RWPE2 (cell line): ENCODE measurements at places on chromosomes 6 and 20.

DNA sequence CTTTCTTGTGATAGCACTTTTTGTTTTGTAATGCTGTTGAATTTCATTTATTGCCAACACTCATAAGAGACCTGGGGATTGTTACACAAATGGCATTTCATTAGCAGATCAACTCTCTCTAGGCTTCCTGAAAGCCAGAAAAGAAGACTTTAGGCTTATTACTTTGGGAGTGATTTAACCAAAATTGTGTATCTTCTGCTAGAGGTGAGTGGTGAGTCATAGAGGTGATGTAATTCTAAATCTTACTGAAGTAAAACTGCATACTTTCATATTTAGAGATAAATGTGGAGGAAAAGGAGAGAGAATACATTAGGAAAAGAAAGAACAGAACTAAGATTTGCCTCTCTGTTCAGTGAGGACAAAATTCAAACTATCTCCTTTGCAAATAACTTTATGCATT lies 304.7 kb upstream of the RGS17 start:
- no peak for DNase-seq

GRCh38 chr6:161736781-161737292 lies 463.0 kb upstream of the AGPAT4 start:
- DNase-seq = no peak

DNA sequence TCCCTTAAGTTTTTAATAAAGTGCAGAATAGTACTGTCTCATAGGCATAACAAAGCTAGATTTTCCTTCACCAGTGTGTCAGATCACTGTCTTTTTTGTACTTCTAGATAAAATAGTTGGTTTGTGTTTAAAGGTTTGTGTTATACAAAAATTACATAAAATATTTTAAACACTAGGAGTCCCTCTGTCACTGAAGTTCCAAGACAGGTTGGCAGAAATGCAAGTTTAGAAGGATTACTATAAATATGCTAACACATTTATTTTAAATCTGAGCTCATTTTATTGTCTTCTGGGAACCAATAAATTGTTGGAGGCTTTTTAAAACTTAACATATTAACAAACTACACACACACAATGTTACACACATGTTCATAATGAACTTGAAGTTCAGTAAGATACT lies 30.8 kb upstream of the RUNX2 start:
- DNase-seq = no peak

- DNase-seq = no peak
These were observed 64.8 kb downstream of the IBTK start for GRCh38 chr6:82182756-82183155.

DNA sequence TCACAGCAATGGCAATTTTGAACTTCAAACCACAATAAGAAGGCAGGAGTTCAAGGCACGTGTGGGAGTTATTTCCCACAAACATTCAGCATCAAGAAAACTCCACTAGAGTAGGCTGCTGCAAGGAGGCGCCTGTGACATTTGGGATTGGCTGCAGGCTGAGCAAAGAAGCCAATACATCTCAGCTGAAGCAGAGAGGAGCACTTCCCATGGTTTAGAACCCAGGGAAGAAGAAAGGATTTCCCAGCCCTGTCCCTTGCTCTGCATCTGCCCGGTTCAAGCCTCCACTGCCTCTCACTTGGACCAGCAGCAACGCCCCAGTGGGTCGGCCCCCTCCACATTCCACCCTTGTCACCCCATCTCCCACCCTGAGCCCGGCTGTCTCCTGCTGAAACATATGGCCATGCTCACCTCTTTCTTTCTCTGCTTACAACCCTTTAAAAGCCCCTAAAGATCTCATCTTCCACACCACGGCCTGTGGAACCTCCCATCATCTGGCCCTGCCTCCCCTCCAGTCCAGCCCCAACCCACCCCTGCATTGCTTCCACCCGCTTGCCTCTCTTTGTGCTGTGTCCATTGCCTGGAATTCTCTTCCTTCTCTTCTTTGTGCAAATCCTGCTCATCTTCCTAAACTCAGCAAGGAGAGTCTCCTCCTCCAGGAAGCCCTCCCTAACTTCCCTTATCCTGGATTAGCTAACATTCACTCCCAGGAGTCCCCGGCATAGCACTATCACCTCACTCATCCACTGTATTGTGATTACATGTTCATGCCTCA lies 128.3 kb downstream of the ANKRD60 start:
- peak; percentile 79 for DNase-seq

DNA sequence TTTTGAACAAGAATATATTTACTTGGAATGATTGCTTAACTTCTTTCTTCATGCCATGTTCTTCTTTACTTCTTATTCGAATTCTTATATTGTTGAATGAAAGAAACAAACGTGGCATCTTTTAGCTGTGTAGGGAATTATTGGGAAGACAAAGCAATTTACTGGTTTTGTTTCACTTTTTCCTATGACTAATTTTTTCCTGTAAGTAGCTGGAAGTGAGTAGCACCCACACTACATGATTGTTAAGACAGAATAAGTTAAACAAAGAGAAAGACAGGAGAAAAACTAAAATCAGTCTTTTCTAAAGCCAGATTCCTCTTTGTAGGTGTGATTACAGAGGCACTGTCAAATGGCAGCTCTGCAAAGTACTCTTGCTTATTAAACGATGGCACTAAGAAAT lies 593.4 kb downstream of the EYS start:
- DNase-seq = no peak

DNA sequence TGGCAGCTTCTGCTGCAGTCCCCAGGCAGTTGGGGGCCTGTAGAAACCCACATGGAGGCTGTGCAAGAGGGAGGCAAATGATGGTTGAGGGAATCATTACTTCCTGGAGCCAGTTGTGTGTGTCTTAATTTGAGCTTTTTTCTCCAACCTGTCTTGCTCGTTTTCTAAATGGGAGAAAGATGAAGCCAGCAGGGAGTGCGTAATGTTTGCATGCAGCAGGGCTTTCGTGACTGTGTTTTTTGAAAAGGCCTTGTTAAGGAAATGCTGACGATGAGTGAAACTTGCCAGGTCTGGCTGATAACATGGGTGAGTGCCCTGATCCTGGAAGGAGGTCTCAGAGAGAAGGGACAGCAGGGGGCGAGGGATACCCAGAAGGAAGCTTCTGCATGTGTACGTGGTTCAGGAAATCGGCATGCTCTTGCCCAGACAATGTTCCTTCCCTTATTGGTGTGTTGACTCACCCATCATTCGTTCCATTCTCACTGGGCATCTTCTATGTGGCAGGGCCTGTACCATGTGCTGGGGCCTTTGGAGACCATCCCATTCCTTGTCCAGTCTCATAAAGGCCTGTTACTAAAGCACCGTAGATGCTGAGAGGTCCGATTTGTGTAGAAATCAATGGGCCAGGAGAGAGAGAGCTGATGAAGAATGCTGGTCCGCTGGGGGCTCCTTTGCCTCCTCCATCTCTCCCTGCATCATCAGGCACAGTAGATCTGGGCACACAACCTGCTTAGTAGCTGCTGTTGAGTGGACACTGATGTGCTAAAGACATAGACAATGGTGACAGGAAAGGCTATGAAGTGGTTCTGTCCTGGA lies 27.4 kb downstream of the GLP1R start:
- no peak for DNase-seq

DNA sequence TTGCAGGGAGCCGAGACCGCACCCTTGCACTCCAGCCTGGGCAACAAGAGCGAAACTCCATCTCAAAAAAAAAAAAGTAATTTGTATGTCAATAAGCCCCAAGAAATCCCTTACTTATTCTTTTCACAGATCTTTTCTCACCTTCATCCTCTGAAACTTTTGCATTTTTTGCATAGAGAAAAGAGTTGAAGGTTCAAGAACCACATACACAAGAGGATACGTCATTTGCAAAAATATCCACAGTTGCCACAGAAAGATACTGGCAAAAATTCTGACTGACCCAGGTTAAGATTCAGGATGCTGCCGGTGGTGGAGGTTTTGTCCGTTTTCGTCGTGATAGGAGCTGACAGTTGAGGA lies 94.5 kb downstream of the ZMYND8 start:
- DNase-seq = no peak

DNA sequence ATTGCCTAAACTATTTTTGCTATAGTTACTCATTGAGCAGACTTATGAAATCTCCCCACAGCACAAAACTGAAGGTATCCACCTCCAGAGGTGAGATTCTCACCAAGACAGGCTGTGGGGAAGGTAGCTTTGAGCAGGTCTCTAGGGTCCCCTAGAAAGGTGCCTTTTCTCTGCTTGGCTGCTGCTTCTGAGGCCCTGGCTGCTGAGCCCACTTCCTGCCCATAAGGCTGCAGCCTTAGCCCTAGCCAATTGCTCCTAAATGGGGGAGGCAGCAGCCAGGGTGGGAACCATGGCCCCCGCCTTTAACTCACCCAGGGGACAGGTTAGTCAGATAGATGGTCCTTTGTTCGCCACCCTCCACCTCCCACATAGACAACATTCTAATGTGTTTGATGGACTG lies 3.6 kb downstream of the NT5E start:
- no peak for DNase-seq

- no peak for DNase-seq
These were observed 147.8 kb downstream of the EDN3 start for GRCh38 chr20:59448196-59448595.

GRCh38 chr6:138032571-138032970 lies 74.6 kb downstream of the PERP start:
- no peak for DNase-seq

DNA sequence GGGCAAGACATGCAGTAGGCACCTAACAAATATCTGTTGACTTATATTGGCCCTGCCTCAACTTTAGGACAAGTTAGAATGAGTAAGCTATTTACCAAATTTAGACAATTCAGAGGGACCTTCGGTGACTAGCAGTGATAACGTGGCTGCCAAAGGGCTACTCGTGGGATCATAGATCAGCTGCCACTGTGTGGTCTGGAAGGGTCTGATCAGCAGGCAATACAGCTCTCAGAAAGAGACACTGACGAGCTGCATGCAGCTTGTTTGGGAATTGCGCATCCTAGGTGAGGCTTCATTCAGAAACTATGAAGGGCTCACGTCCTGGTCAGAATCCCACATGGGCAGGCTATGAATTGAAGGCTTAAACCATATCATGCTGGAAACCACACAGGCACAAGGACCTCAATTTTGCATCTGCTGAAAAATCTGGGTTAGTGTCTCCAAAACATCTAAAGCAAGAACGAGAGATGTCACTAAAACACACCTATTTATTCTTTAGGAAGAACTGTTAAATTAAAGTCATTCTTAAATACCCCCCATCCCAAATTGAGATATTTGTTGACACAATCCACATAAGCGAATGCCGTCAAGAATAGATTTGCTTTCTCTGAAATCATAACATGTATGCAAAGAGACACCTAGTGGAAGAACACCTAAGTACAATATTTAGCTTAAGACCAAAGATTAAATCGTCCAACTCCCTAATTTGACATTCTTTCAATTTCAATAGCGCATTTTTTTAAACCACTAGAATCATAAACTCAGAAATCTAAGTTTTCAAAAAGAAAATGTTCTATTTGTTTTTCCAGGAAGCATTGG lies 79.6 kb downstream of the IPCEF1 start:
- DNase-seq = no peak

DNA sequence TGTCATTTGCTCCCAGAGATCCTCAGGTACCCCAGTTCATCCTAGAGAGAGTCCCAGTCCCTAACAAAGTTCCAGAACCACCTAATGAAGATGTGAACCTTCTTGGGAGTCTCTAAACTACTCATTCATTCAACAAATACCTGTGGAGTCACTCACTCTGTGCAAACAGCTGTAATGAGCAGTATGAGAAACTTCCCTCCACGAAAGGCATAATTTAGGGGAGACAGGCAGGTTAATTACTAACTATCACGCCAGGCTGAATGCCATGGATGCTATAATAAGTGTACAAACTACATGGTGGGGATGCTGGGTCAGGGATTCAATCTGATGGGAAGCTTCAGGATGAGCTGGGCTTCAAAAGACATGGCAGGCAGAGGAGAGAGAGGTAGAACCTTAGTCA lies 70.1 kb upstream of the AFDN start:
- DNase-seq = no peak

GRCh38 chr6:41712651-41713103 lies 22.7 kb downstream of the TFEB start:
- no peak for DNase-seq

DNA sequence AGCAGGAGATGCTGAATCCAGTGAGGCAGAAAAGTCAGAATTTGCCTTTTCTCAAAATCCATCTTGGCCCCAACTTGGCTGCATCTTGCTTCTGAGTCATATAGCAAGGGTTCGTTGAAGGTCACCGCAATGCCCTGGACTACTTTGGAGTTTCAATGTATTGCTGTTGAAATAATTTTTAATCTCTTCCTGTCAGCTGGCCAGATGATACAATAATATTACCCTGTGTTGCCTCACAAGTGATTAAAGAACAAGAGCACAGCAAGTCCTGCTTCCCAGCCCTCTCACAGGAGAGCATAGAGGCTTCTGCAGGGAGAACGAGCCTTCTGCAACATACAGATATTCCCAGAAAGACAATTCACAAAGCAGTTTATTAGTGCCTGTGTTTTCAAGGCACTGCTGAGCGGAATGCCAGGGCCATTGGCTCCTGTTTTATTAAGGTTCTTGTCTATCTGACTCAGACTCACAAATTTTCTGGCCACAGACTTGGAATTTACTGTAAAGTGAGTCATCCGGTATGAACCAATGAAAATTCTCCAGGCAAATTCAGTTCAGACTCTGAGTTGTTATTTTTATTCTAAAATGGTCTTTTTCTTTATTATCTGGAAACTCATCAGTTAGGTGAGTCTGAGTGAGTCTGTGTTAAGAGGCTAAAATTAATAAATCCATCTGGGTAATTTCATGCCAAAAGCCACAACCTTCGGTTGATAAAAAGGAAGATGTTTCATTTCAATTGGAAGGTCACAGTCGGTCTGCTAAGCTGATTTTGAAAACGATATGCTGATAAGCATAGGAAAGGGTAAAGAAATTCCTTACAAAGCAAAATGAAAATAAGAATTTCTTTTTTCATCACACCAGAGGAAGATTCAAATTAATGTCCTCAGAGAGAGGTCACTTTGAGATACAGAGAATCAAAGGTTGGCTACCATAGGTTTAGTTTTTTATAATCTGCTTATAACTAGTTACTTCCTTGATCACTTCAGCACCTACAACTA lies 289.4 kb upstream of the STXBP5 start:
- DNase-seq = peak; percentile 68

DNA sequence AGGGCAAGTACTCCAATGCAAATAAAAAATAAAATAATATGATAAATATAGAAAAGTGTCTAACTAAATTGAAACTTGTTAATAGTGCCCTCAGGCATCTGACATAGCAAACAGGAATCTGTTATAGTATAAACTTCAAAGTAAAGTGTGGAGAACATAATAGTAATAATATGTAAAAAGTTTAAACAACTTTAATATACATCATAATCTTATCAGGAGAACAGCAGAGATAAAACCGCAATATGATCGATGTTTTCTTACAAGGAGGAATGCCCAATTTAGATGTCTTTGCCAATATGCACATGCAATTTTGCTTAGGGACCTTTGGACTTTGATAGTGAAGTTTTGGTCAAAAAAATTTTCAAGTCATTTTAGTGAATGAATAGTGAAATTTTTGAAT lies 514.8 kb upstream of the IMPG1 start:
- DNase-seq = no peak

- no peak for DNase-seq
These were observed 16.7 kb downstream of the HMGCLL1 start for GRCh38 chr6:55562318-55562717.

- DNase-seq = no peak
These were observed 54.6 kb upstream of the MRAP2 start for GRCh38 chr6:83978997-83979396.

- DNase-seq = no peak
These were observed 126.8 kb upstream of the TMEM170B start for GRCh38 chr6:11410539-11411307.

- DNase-seq = no peak
These were observed 105.2 kb downstream of the OR2B2 start for GRCh38 chr6:27806981-27807440.

GRCh38 chr6:130140084-130140483 lies 82.7 kb downstream of the SAMD3 start:
- DNase-seq = no peak

- DNase-seq = no peak
These were observed 252.6 kb upstream of the SUPT3H start for GRCh38 chr6:45630314-45630713.
